ENCODE measurements at places on chromosomes 16 and 17. TPM values are rescaled to one million over a fixed set of nuclear protein-coding genes. Genes with fewer than 3 reads are reported as not detected.

GRCh38 chr17:77070888-77071279, 69.9 kb upstream of the SEC14L1 start:
- DNase-seq, result no peak

The MT1A gene
- total RNA-seq, result 141 TPM

DNA sequence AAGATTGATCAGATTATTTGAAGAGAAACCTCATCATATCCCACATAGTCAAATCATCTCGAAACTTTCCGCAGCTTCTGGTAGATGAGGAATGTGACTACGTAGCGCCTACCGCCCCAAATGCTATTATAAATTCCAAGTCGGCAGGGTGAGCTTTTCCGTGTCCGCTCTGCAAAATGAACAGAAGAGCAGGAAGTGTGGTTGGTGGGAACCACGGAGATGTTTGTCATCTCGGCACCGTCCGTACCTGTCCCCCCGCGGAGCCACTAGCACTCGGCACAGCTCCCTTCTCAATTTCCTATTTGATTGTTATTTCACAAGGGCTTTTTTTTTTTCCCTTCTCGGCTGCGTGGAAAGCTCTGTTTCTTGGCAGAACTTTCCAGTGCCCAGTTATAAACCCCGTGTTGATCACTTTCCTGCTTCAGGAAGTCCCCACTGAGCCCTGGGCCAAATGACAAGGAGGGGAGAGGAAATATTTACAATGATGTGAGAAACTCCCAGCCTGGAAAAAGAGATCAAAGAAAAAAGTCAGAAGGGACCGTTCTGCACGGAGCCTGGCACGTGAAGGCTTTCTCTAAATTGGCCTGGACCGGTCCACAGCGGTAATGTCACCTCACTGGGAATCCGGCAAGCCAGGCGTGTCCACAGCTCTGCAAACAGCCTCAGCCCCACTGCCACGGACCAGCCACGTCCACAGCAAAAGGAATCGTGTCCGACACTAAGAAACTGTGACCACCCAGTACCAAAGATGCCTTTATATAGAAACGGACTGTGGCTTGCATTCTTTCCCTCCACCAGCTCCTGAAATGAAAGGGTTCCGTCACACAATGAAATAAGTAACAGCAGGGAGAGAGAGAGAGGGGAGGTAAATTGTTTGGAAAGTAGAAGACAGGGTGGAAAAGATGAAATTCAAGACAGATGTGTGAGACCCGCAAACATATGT, 65.0 kb downstream of the MRM3 start:
- no peak for DNase-seq

- no peak for DNase-seq
Measured at GRCh38 chr17:55294042-55294751, 29.4 kb downstream of the HLF start.

The METTL2A gene
- total RNA-seq, result 7.8 TPM

- DNase-seq, result no peak
Measured at GRCh38 chr17:55466671-55467070, 44.6 kb downstream of the SMIM36 start.

- no peak for DNase-seq
Measured at GRCh38 chr16:74931445-74931844, 53.5 kb downstream of the WDR59 start.

DNA sequence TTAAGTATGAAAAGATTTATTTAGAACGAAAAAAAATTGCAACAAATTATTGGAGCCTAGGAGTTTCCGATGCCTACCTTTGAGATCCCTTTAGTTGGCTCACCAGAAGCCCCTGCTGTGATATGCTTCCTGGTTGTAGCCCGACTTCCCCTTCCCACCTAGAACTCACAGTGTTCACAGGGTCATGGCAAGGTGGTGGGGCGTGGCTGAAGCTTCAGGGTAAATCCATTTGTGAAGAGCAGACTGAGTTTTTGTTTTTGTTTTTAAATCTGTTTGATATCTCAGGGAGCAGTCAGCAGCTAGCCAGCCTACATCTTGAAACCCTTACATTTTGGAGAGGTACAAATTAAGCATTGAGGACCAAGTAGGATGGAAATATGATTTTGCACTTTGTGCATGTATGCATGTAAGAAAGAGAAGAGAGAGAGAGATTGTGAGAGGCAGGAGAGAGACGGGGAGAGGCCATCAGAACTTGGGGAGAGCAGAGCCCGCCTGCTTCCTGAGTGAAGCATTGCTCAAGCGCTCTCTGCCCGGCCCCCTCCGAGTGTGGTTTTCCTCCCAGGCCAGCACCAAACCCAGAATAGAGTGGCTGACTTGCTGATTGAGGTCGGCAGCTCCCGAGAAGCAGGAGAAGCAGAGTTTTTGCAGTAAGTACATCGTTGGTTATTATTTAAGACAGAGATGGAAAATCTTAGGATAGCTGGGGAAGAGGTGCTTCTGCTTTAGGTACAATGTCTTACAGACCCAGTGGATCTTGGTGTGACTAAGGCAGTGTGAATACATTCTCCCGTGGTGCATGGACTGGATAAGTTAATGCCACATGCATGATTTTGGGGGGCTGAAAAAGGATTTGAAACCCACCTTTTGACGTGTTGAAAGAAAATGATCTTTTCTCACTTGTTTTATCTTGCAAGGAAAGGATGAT, 64.2 kb downstream of the SPECC1 start:
- DNase-seq, result no peak

The SEZ6 gene
- not detected for total RNA-seq

DNA sequence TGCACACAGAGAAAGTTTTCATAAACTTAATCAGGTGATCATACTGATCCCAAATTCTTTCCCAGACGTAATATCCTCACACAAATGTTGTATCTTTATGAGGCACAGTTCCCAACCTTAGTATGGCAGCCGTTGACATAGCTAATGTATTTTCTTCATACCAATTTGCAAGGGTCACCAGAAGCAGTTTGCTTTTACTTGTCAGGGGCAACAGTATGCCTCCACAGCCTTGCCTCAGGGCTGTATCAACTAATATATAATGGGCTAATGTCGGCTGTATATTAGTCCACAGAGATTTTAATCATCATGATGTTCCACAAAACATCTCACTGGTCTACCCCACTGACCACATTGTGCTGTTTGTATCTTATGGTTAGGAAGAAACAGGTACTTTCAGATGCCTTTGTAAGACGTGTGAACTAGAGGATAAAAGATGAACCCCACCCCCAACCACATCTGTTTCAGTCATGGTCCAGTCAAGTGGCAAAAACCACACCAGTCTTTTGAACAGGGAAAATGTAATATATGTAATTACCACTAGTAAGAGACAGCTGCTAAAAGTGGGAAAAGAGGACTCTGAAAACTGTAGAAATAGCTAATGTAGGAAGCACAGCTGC, 55.2 kb downstream of the GAN start:
- DNase-seq, result no peak

The TMEM238L gene
- total RNA-seq, result not detected

The EME1 gene
- 0.13 TPM for total RNA-seq

GRCh38 chr17:69480245-69480644, 65.7 kb downstream of the MAP2K6 start:
- no peak for DNase-seq

The MXRA7 gene
- total RNA-seq, result 9.3 TPM

The OTOP2 gene
- not detected for total RNA-seq

DNA sequence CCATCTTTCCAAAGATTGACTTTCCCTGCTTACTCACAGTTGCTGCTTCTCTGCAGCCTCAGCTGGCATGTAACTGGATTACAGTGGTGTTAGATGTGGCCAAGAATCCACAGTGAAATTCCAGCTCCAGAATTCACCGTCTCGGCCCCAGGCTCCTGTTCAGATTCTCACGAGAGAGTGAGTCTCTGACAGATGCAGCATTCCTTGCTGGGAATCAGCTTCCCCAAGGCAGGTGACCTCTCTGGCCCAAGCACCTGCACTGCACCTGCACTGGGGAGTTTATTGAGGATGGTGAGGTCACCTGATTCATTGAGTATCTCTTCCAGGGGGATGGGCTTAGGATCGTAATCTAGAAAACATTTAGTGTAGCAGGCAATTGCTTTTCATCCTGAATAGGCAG, 600.5 kb upstream of the RBFOX1 start:
- no peak for DNase-seq

GRCh38 chr17:282000-282911, 70.4 kb downstream of the RPH3AL start:
- peak; percentile 42 for DNase-seq

- DNase-seq, result no peak
Measured at GRCh38 chr17:36870720-36870999, 66.6 kb upstream of the LHX1 start.

- no peak for DNase-seq
Measured at GRCh38 chr17:49527927-49528651, 33.0 kb downstream of the NGFR start.

The FNDC8 gene
- not detected for total RNA-seq

The MT1F gene
- total RNA-seq, result 763 TPM

DNA sequence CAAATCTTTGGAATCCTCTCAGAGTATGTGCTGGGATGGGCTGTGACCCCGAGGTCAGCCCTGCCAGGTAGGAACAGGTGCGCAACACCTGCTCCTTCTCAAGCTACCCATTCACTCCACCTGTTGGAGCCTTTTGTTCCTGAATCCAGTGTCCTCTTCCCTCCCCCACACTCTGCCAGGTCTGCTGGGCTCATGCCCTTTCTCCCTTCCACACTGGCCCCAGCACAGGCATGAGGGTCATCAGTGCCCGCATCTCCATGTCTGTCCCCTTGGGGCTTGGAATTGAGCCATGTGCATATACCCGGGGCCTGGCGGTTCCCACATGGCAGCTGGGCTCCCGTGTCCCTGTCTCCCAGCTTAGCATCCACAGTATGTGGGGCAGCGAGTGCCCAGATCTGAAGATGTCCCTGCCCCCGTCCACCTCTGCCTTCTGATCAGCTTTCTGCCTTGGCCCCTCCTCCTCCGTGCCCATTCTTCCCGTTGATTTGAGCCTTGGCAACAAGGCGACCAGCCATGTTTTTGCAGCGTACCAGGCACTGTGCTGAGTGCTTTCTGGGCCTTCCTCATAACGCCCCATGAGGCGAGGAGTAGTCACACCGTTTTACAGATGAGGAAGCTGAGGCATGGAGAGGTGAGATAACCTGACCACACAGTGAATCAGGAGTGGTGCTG, 102.2 kb downstream of the RAP1GAP2 start:
- no peak for DNase-seq

DNA sequence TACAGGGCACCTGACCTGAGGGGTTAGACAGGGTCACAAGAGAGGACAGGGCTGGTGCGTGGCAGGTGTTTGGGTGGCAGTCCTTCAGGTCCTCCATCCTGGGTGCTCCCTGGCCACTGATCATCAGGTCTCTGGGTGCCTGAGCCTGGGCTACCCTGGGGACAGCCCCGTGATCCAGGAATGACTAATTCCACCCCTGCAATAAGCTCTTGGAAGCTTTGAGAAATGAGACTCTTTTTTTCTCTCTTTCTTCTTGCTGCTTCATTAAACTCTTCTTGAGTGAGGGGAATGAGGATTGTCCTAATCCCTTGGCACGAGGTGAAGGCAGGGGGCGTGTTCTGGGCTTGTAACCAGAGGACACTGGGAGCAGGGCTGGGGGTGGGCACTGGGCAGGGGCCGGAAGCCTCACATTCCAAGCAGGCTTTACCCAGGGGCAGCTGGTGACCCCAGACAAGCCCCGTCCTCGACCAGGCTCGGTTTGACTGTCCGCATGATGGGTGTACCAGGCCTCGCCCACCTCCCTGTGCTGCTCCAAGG, 21.4 kb upstream of the SPNS2 start:
- peak; percentile 45 for DNase-seq

The KRTAP9-4 gene
- total RNA-seq, result not detected

DNA sequence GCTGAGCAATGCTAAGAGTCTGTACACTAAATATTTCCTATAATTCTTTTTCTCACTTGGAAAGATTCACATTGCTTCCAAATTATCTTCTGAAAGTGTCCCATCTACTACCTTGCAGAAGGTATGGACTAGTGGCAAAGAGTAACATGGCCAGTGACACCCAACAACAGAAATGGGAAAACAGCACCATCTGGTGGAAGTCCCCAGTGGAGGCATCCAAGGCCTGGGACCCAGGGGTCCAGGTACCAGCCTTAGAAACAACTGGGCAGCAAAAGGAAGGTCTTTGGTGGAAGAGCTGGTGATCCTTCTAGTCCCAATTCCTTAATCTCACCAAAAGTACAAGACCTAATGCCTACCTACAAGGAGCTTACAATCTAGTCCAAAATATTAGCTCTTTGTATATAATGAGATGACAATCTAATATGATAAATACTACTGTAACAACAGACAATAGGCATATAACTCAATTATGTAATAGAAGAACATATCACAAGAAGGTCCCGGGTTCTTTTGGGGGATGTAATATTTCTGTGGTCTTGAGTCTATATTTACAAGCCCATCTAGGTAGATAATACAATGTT, 55.3 kb downstream of the SKAP1 start:
- DNase-seq, result no peak

DNA sequence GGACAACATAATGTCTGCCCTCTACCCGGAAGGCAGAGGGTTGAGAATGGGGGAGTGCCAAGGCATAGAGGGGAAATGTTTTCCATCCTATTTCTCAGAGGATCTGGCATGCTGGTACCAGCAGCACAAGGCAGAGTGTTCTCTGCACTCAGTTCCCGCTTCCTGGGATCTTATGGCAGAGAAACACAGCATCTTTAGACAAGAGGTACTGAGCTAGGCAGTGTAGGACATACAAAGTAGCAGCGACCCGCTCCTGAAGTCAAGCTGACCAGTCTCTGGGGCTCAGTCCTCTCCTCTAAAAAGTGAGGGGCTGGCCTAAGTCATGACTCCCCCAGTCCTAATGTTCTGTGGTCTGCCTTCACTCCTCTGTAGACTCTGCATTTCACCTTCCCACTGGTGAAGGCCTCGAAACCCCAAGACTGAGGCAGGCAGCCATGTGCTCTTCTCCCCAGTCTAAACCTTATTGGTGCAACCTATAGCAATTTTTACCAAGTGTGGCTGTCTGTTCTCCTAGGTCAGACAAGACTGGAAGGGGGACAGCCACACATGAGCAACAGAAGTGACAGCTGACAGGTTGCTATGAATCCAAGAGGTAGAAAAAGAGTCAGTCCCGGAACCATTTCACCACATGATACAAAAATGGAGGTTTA, 11.3 kb upstream of the TSPOAP1 start:
- no peak for DNase-seq

- no peak for DNase-seq
Measured at GRCh38 chr16:4604401-4604800, 10.3 kb downstream of the UBALD1 start.

DNA sequence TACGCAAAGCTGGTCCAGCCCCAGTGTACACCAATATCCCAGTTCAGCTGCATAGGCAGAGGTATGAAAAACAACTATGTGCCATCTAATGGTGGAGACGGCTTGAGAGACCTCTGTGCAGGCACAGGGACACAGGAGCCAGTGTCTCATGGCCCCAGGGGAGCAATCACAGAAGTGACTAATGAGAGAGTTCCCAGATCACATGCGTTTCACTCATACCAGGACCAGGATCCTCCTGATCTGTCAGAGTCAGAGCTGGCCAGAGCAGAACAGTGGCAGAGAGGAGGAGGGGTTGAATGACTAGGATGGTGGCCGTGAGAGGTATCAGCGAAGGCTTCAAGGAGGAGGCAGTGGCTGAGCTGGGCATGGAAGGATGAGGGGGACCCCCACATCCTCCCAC, 41.1 kb downstream of the TMEM132E start:
- DNase-seq, result no peak

- DNase-seq, result peak; percentile 82
Measured at GRCh38 chr16:2498531-2499253, 15.1 kb upstream of the ATP6V0C start.

The SBK1 gene
- 0.33 TPM for total RNA-seq

All from left lobe of liver (tissue), 2 donors.